ENCODE measurements at places on chromosomes 13 and 19.
A peak's percentile ranks its signal among the peaks of the same experiment; 100 is the strongest.

GRCh38 chr19:3239367-3239766 is 14.9 kb downstream of the CELF5 start:
- no peak for DNase-seq

- no peak for DNase-seq
These were observed 1179.8 kb downstream of the SLITRK1 start for GRCh38 chr13:82702513-82702912.

DNA sequence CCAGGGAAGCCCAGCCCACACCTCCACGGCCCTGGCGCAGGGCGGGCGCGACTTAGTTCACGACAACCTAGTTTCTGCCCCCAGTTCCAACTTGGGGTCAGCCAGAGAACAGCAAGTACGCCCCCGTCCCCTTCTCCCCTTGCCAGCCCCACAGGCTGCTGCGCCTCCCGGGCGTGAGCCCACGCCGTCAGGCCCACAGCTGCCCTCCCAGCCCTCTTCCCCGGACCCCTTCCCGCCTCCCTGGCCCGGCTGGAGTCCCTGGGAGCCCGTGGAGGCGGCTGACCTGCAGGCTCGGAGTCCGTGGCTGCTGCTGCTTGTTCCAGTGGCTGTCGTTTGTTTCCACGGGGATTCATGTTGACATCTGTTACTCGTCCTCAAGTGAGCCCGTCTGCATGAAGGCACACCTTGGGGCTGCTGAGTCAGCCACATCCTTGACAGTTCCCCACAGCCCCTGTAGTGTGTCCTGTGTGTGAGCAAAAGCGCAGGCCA is 86.0 kb downstream of the ATP11A start:
- DNase-seq, result no peak

- peak; percentile 19 for DNase-seq
These were observed 647 bp upstream of the KLF12 start for GRCh38 chr13:74134777-74135325.

- DNase-seq, result no peak
These were observed 575.8 kb downstream of the DACH1 start for GRCh38 chr13:71290963-71291841.

GRCh38 chr19:29538146-29538545 is 12.4 kb downstream of the VSTM2B start:
- no peak for DNase-seq

DNA sequence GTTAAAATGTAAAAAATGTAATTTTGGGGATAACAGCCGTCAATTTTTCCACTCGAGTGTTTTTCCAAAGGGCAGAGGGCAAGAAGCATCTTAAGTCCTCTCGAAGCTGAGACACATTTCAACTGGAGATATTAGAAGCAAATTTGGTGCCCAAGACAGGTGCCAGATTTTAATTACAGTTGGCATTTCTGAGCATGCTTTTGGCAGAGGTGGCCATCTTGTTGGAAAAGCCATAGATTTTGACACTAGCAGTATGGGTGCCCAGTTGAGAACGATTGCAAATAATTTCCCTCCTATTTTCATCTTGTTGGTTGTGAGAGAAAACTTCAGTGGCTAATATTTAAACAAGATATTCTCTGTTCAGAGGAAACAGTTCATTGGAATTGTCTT is 146.3 kb downstream of the TM9SF2 start:
- DNase-seq, result no peak
